ENCODE measurements at places on chromosomes 3 and 15. TPM values are rescaled to one million over a fixed set of nuclear protein-coding genes. Genes with fewer than 3 reads are reported as not detected.

GOLGA6L4 gene
- total RNA-seq: 0.36 TPM

DNA sequence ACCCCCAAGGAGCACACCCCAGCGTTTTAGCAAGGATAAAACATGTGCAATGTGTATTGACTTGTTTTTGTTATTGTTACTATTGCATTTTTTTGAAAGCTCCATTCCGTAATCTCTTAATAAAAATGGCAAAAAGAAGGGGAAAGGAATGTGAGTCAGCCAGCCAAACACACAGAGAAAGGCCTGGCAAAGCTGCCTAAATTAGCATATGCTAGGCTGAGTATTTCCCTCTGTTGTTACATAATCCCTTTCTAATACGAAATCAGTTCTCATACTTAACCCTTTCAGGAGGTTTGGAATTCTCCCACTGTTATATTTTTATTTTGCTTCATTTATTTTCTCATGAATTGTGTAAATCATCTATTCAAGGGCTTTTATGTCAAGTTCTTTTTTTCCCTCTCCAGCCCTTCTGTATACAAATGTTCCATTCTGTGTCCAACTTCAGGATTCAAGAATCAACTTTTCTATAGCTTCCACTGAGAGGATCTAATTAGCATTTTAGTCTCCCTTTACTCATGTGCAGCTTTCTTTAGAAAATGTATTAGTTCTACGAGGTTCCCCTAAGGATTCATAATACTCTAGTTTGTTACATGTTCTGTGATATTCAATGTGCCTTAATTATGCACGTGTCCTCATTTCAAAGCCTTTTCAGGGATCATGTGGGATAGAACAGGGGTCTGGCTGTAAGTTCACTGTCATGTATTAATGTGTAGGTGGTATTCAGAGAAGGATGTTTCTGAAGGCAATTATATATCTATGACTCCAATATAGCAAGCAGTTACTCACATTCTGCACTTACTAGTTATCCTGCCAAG lies 9.2 kb downstream of the CADM2 start:
- DNase-seq: no peak

DNA sequence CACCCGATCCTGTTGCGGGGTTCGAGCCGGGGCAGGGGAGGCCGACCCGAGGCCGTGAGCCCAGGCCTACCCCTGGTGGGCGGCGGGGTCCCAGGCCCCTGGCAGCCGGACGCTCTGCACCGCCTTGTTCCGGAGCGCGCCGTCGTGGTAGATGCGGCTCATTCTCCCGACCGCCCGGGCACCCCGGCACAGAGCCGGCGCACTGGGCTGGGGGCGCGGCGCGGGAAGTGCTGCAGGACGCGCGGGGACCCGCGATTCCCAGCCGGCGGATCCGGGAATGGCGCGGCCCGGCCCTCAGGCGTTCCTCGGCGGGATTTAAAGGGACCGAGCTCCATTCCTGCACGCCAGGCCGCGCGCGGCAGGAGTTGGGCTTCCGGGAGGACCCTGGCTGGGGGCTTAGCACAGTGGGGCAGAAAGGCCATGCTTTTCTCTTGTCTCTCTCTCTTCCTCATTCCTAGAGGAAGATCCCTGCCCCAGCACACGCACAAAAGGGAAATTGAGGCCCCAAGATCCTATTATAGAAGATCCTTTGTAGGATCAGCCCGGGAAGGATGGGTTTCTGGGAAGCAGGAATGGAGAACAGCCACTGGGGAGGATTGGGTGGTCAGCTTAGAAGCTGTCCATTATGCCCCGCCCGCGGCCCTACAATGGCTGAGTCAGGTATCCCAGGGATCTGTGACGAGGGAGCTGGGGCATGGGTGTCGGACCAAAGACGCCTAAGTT lies at the start of gene ARPIN:
Gene ARPIN (minus strand): TSS at position 279 of the 723 bp plus-strand sequence. CDS start 117 bp downstream, at position 162.
- DNase-seq: no peak

TRIM42 gene
- not detected for total RNA-seq
